ENCODE measurements at places on chromosomes 12 and 14.

GRCh38 chr12:51265024-51265423, 5.2 kb downstream of the SMAGP start:
- peaks cover 4% of the 10 kb centered on the region for H3K4me1 ChIP-seq
- DNase-seq = no peak
- no peak overlapping the region for H3K27ac ChIP-seq
- no peaks in the 10 kb centered on the region for H3K36me3 ChIP-seq
- no peaks in the 10 kb centered on the region for H3K27me3 ChIP-seq

DNA sequence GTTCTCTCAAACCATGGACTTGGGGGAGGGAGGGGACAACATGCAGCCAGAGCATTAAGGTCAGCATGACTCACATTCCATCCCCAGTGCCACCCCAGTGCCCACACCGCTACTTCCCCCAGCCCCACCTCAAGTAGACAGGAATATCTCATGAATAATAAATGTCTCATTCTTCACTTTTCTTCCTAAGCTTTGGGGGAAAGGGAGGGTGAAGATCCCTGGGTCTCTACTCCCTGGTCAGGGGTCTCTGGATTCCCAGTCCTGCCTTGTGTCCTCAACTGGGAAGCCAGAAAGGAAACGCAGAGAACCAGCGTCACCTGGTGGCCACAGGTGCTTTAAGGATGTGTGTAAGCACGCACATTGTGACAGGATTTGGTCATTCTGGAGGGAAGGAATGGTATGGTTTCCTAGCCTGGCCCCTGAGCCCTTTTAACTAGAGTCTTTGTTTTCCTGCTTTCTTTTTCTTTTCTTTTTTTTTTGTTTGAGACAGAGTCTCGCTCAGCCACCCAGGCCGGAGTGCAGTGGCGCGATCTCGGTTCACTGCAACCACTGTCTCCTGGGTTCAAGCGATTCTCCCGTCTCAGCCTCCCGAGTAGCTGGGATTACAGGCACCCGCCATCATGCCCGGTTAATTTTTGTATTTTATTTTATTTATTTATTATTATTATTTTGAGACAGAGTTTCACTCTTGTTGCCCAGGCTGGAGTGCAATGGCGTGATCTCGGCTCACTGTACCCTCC, 3.4 kb downstream of the GPR84 start:
- no peak overlapping the region for H3K27ac ChIP-seq
- H3K4me1 ChIP-seq = peaks cover 10% of the 10 kb centered on the region
- H3K27me3 ChIP-seq = no peaks in the 10 kb centered on the region
- H3K4me3 ChIP-seq = no peak overlapping the region
- H3K36me3 ChIP-seq = no peaks in the 10 kb centered on the region

DNA sequence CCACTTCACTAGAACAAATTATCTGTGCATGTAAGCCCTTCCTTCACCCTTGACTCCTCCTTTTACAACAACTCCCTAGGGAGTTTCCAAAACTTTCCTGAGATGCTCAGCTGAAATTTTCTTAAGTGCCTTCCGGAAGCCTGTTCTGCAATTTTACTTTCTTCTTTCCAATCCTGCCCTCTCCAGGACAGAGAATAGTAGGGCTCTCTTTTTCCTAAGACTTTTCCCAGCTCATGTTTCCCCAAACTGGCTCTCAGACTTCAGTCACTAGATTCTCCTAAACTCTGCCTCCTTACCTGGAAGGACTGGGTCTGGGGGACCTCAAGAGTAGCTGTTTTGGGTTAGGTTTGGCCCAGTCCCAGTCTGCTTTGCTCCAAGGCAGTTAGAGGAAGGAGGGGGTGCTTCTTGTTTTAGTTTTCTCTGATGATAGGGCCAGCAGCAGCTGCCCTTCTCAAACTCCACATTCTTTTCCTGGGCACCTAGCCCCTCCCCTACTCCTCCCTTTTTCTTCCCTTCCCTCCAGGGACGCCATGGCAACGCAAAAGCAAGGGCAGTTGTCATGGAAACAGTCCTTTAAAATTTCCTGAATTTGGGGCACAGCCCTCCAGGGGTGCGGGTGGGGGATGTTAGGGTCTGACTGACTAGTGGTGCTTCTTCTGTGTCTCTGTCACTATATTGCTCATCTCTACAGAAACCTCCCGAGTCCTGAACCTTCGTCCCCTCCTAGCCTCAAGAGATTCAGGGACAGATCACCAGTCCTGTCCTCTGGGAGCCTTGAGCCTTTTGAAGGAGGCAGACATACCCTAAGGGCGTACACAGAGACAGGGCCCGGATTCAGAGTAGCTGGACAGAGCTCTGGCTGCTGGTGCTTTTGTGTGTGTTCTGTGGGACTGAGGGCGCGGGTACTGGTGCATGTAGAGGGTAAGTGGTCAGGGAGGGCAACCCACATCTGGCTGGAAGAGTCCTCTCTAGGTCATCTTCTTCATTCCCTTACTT, 17.0 kb downstream of the PPP1R1A start:
- no peaks in the 10 kb centered on the region for H3K36me3 ChIP-seq
- no peak for DNase-seq
- no peaks in the 10 kb centered on the region for H3K27me3 ChIP-seq
- no peak overlapping the region for H3K27ac ChIP-seq

GRCh38 chr14:65933400-65934069, 521.0 kb downstream of the FUT8 start:
- H3K4me3 ChIP-seq = no peak overlapping the region
- no peaks in the 10 kb centered on the region for H3K4me1 ChIP-seq
- H3K27ac ChIP-seq = no peak overlapping the region
- H3K27me3 ChIP-seq = peaks cover 9% of the 10 kb centered on the region
- DNase-seq = no peak

GRCh38 chr12:58832-59231, 7.7 kb upstream of the IQSEC3 start:
- H3K4me1 ChIP-seq = no peaks in the 10 kb centered on the region
- no peak overlapping the region for H3K27ac ChIP-seq
- H3K27me3 ChIP-seq = no peaks in the 10 kb centered on the region
- DNase-seq = no peak
- H3K4me3 ChIP-seq = no peak overlapping the region
- no peaks in the 10 kb centered on the region for H3K36me3 ChIP-seq

- H3K27me3 ChIP-seq = no peaks in the 10 kb centered on the region
- no peaks in the 10 kb centered on the region for H3K4me1 ChIP-seq
- no peak overlapping the region for H3K4me3 ChIP-seq
- no peak for DNase-seq
Observed at GRCh38 chr12:90261283-90261682, 552.6 kb upstream of the ATP2B1 start.

- H3K36me3 ChIP-seq = no peaks in the 10 kb centered on the region
- H3K4me3 ChIP-seq = no peak overlapping the region
- H3K27me3 ChIP-seq = no peaks in the 10 kb centered on the region
- no peak for DNase-seq
- H3K4me1 ChIP-seq = no peaks in the 10 kb centered on the region
Observed at GRCh38 chr14:58130116-58130782, 21.8 kb downstream of the ARMH4 start.

DNA sequence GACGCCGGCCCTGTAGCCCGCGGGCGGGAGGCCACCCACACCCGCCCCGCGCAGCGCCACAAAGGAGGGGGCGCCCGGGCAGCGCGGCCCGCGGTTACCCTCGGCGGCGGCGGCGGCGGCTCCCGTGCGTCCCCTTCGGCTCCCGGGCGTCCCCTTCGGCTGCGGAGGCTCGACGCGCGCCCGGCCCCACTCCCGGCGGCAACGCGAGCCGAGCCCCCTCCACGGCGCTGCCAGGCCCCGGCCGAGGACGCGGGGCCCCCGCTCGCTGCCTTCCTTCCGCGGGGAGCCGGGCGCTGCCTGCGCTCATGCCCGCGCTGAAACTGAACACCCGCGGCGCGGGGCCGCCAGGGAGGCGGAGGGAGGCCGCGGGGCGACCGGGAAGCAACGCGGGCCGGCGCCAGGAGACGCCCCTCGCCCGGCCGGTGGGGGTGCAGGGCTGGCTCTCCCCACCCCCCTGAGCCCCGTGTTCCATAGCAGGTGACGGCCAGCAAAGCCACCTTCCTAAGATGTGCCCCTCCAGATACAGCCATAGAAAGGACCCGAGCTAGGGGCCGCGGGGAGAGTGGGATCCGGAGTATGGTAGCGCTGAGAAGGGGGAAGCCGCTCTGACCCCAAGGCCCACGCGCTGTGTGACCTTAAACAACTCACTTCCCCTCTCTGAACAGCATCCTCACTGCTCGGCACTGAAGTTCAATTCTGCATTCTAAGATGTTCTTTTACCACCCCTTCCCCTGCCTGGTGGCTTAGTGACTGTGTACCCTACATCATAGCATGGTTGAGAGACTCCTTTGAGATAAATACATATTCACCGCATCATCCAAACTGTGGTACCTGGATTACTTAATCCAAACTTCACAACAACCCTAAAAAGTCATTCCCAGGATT, 42.8 kb downstream of the KDM2B start:
- no peaks in the 10 kb centered on the region for H3K36me3 ChIP-seq
- H3K27me3 ChIP-seq = no peaks in the 10 kb centered on the region
- H3K27ac ChIP-seq = peak overlapping the region; percentile 83
- peaks cover 47% of the 10 kb centered on the region for H3K4me1 ChIP-seq

- no peaks in the 10 kb centered on the region for H3K27me3 ChIP-seq
- no peak for DNase-seq
- H3K4me1 ChIP-seq = peaks cover 74% of the 10 kb centered on the region
- H3K27ac ChIP-seq = no peak overlapping the region
- H3K36me3 ChIP-seq = peaks cover 50% of the 10 kb centered on the region
Observed at GRCh38 chr12:71704920-71705319, 19.0 kb downstream of the TMEM19 start.

DNA sequence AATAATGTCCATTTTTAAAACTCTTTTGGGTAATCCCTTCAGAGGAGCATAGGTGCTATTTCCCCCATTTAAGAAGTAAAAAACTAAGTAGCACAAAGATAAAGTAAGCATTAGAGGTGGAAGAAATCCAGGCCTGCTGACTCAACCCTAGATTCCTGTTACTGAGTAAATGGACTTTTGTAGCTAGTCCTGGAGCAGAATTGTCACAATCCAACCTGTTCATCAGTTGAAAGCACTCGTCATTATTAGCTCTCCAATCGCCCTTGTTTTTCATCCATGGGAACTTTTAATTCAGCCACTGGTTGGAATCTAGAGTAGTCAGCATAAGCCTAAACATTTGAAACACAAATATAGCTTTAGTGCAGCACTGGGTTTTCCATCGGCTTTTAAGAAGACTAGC, 139.5 kb upstream of the AMIGO2 start:
- H3K36me3 ChIP-seq = no peaks in the 10 kb centered on the region
- no peak overlapping the region for H3K27ac ChIP-seq
- H3K27me3 ChIP-seq = no peaks in the 10 kb centered on the region
- no peak for DNase-seq
- no peak overlapping the region for H3K4me3 ChIP-seq
- peaks cover 11% of the 10 kb centered on the region for H3K4me1 ChIP-seq

DNA sequence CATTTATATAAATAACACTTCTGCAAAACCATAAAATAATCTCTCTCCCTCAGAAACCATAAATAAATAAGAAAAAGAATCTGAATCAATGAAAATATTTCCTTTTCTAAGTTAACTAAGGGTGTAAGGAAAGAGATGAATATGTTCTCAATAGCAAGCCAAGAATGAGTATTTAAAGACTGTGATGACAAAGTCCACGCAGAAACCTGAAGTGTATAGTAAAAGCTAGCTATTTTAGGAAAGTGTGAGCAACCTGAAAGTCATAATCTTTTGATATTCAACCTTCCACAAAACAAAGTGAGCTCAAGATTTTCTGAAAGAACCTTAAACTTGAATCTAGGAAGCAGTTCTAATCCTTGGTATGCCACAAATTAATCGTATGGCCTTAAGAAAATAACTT, 15.9 kb downstream of the EIF2S3B start:
- no peak overlapping the region for H3K27ac ChIP-seq
- no peak for DNase-seq
- H3K4me3 ChIP-seq = no peak overlapping the region

DNA sequence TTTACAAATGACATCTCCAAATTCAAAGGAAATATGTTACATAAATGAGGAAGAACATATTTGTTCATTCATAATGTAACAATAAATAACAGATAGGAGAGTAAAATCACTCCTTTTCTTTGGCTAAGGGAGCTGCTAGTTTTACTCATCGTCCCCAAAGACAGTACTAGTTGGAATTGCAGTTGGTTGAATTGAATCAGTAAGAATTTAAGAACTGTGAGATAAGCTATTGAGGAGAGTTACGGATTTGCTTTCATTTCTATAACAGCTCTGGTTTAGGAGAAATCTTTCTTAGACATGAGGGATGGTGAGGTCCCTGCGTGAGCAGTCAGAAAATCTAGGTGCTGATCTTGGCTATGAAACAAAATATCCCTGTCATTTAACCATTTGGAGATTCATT, 402.8 kb downstream of the AEBP2 start:
- DNase-seq = no peak
- no peak overlapping the region for H3K4me3 ChIP-seq
- no peaks in the 10 kb centered on the region for H3K27me3 ChIP-seq
- no peaks in the 10 kb centered on the region for H3K36me3 ChIP-seq
- no peak overlapping the region for H3K27ac ChIP-seq

DNA sequence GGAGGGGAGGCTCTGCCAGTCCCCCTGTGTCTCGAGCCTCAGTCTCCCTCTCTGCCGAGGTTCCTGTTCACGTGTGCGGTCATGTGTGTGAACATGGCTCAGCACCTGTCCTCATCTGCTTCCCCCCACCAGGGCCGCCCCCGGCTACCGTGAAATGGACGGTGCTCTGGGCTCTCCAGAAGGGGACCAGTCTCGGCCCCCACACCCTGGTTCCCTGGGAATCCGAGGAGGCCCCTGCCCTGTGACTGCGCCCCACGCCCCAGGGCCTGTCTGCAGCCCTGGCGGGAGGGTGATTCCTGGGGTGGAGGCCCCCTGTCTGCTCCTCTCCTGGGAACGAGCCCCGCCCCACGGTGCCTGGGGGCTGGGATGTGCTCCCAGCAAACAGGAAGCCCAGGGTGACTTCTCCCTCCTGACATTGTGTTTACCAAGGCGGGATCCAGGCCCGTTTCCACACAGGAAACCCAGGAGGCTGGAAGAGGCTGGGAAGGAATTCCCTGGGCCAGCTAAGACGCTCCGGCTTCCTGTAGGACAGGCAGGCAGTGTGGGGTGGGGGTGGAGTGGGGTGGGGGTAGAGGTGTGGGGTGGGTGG, 46.6 kb downstream of the KIF26A start:
- peak overlapping the region; percentile 2 for H3K27ac ChIP-seq
- H3K4me1 ChIP-seq = no peaks in the 10 kb centered on the region
- H3K4me3 ChIP-seq = no peak overlapping the region
- no peaks in the 10 kb centered on the region for H3K36me3 ChIP-seq
- DNase-seq = no peak

DNA sequence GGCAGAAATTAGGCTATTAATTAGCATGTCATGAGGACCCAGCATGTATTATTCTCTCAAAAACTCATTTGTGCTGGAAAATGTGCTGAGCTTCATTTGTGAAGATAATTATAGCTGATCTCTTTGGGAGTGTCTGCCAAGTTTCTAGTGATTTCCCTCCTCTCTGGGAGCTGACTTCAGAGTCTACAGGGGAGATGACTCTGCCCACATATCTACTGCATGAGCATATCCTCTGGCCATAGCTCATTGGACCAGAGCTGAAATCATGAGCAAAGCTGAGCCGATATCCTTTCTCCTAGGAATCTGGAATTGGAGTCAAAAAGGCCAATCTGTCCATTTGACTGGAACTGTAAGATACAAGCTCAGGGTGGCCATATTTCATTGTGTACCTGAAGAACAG, 5.9 kb downstream of the CCDC198 start:
- H3K4me1 ChIP-seq = no peaks in the 10 kb centered on the region
- H3K27me3 ChIP-seq = peaks cover 7% of the 10 kb centered on the region
- no peak for DNase-seq
- no peaks in the 10 kb centered on the region for H3K36me3 ChIP-seq
- H3K4me3 ChIP-seq = no peak overlapping the region

- H3K36me3 ChIP-seq = no peaks in the 10 kb centered on the region
- H3K4me1 ChIP-seq = no peaks in the 10 kb centered on the region
- no peak overlapping the region for H3K27ac ChIP-seq
- DNase-seq = no peak
- H3K27me3 ChIP-seq = no peaks in the 10 kb centered on the region
Observed at GRCh38 chr14:82796086-82796485, 1262.4 kb upstream of the SEL1L start.
